Muscle of leg (tissue), 16 donors: ENCODE measurements at places on chromosomes 7 and 10. TPM values are rescaled to one million over a fixed set of nuclear protein-coding genes. Genes with fewer than 3 reads are reported as not detected.

Gene MKI67
- 14.4 TPM for total RNA-seq

DNA sequence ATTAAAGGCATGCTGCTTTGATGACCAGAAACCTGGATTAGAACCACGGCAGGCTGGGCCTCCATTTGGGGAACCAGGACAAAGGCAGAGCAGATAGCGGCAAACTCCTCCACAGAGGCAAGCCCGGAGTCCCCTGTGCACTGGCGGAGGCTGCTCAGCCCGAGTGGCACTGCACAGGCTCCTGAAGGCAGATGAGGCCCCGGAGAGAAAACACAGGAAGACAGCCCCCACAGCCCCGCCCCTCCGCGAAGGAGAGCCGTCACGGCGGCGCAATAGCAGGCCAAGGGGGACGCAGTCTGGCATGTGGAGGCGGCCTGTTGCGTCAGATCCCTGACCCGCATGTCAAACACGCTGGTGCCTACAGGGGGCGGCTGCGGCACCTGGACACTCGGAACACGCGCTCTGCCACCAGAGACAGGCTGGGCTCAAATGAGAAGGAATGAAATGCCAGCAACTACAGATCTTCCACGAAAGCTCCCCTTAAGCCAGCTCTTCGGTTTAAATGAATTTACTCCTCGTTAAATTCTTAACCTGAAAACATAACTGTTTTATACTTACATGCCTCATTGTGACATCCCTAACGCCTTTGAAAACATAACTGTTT is 128.5 kb downstream of the MAD1L1 start:
- H3K27ac ChIP-seq: peak overlapping the region; percentile 47
- peak; percentile 90 for DNase-seq
- H3K4me3 ChIP-seq: no peak overlapping the region
- H3K4me1 ChIP-seq: peaks cover 72% of the 10 kb centered on the region
- no peaks in the 10 kb centered on the region for H3K27me3 ChIP-seq

DNA sequence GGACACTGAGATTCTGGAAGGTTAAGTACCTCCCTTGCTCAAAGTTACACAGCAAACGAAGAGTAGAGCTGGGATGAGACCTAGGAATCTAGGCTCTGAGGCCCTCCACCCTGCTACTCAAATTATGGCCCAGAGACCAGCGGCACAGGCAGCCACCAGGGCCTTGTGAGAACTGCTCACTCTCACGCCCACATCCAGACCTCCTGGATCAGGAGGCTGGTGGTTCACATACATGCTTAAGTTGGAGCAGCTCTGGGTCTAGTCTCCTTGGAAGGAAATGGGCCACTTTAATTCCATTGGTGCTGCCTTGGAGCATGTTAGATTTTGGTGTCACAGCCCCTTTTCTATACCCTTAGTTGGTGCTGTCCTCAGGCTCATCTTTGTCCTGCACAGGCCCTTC is 41.9 kb downstream of the ADRA2A start:
- no peak overlapping the region for H3K27ac ChIP-seq
- peaks cover 10% of the 10 kb centered on the region for H3K27me3 ChIP-seq
- no peak for DNase-seq

- DNase-seq: no peak
- peaks cover 14% of the 10 kb centered on the region for H3K4me1 ChIP-seq
- H3K27ac ChIP-seq: no peak overlapping the region
- no peak overlapping the region for H3K4me3 ChIP-seq
- no peaks in the 10 kb centered on the region for H3K27me3 ChIP-seq
- peaks cover 8% of the 10 kb centered on the region for H3K36me3 ChIP-seq
Observed at GRCh38 chr7:134459981-134460380, 1.1 kb upstream of the AKR1B1 start.

DNA sequence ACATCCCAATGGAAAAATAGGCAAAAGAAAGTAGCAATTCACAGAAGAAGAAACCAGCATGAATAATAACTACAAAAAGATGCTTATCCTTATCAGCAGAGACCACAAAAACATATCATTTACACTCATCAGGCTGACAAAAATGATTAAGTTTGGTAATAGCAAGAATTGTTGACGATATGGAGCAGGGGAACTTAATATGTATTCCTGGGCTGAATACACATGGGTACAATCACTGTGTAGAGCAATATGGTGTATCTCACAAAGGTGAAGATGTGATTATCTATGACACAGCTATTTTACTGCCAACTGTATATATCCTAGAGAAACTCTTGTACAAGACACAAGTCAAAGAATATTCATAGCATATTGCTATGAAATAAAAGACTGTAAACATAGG is 141.8 kb upstream of the NOBOX start:
- H3K27me3 ChIP-seq: no peaks in the 10 kb centered on the region
- H3K27ac ChIP-seq: no peak overlapping the region
- no peak overlapping the region for H3K4me3 ChIP-seq
- H3K4me1 ChIP-seq: no peaks in the 10 kb centered on the region
- DNase-seq: no peak
- no peaks in the 10 kb centered on the region for H3K36me3 ChIP-seq

- no peaks in the 10 kb centered on the region for H3K27me3 ChIP-seq
- H3K4me1 ChIP-seq: no peaks in the 10 kb centered on the region
- H3K4me3 ChIP-seq: no peak overlapping the region
Observed at GRCh38 chr10:25130906-25131305, 43.9 kb upstream of the GPR158 start.

GRCh38 chr7:39540320-39540719 is 25.9 kb upstream of the YAE1 start:
- no peaks in the 10 kb centered on the region for H3K4me1 ChIP-seq
- no peaks in the 10 kb centered on the region for H3K36me3 ChIP-seq
- H3K27ac ChIP-seq: no peak overlapping the region

GRCh38 chr7:75951506-75951905 is 36.6 kb downstream of the POR start:
- H3K36me3 ChIP-seq: peaks cover 34% of the 10 kb centered on the region
- H3K27me3 ChIP-seq: no peaks in the 10 kb centered on the region
- H3K4me1 ChIP-seq: peaks cover 11% of the 10 kb centered on the region
- no peak for DNase-seq

DNA sequence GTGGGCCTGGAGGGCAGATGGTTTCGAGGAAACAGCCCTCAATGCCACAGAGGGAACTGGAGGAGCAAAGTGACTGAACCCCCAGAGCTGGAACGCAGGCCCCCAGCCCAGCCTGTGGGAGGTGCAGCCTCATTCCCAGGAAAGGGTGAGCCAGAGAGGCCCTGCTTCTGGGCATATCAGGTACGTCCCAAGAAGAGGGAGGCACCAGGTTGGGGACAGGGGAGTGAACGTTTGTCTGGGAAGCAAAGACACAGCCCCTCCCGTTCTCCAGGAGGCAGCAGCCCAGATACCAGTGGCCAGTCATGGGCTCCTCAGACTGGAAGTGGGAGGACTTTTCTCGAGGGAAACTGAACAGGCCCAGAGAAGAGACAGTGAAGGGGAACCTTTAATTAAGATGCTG is 74.3 kb upstream of the RET start:
- no peak overlapping the region for H3K27ac ChIP-seq
- H3K27me3 ChIP-seq: no peaks in the 10 kb centered on the region
- H3K4me1 ChIP-seq: peaks cover 25% of the 10 kb centered on the region
- DNase-seq: no peak
- H3K36me3 ChIP-seq: no peaks in the 10 kb centered on the region
- no peak overlapping the region for H3K4me3 ChIP-seq

- no peaks in the 10 kb centered on the region for H3K36me3 ChIP-seq
- no peaks in the 10 kb centered on the region for H3K4me1 ChIP-seq
- H3K27ac ChIP-seq: no peak overlapping the region
- no peak for DNase-seq
- H3K4me3 ChIP-seq: no peak overlapping the region
Observed at GRCh38 chr10:125707541-125708468, 11.7 kb upstream of the EDRF1 start.

DNA sequence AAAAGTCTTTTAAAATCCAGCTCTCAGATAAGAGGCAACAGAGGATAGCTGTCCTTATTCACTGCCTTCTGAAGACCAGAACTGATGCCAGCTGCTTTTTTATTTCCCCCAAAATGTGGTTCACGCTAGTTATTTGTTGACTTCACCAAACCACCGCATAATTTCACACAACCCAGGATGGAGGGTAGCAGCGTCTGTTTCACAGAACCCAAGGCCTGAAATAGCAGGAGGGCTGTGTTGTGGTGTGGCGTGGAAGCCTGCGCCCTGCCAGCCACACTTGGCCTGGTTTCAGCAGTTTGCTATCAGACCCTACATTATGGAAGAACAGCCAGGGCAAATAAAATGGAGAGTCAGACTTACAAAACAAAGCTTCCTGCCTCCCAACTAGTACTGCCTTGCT is 155.4 kb downstream of the DYNC1I1 start:
- no peaks in the 10 kb centered on the region for H3K4me1 ChIP-seq
- H3K4me3 ChIP-seq: no peak overlapping the region
- H3K27me3 ChIP-seq: peaks cover 3% of the 10 kb centered on the region
- no peak overlapping the region for H3K27ac ChIP-seq
- DNase-seq: no peak
- H3K36me3 ChIP-seq: no peaks in the 10 kb centered on the region

GRCh38 chr10:48548531-48549135 is 56.2 kb downstream of the ARHGAP22 start:
- DNase-seq: no peak
- peaks cover 9% of the 10 kb centered on the region for H3K4me1 ChIP-seq
- H3K27me3 ChIP-seq: peaks cover 2% of the 10 kb centered on the region
- no peaks in the 10 kb centered on the region for H3K36me3 ChIP-seq
